ENCODE measurements at places on chromosomes 3 and 15. TPM values are rescaled to one million over a fixed set of nuclear protein-coding genes. Genes with fewer than 3 reads are reported as not detected.

- DNase-seq: no peak
These were observed 123.7 kb downstream of the RBPMS2 start for GRCh38 chr15:64651601-64652191.

- no peak for DNase-seq
These were observed 333.3 kb upstream of the THBS1 start for GRCh38 chr15:39247574-39247973.

Gene MRPS11
- 43.5 TPM for polyA plus RNA-seq

DNA sequence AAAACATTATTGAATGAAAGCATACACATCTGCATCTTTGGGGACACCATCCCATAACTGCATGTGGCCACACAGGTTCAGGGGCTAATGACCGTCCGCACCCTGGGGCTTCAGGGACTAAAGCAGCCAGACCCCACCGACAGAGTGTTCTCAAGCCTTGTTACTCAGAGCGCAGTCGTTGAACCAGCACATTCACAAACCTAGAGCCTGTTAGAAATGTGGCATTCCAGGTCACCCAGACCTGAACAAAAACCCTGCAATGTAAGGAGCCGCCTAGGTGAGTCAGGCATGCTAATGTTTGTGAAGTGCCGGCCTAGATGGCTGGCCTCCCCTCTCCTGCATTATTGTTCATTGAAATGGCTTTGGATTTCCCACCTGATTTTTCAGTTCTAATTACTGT is 52.3 kb upstream of the HACD2 start:
- DNase-seq: no peak

- no peak for DNase-seq
These were observed 42.0 kb upstream of the SACM1L start for GRCh38 chr3:45647148-45647619.

DNA sequence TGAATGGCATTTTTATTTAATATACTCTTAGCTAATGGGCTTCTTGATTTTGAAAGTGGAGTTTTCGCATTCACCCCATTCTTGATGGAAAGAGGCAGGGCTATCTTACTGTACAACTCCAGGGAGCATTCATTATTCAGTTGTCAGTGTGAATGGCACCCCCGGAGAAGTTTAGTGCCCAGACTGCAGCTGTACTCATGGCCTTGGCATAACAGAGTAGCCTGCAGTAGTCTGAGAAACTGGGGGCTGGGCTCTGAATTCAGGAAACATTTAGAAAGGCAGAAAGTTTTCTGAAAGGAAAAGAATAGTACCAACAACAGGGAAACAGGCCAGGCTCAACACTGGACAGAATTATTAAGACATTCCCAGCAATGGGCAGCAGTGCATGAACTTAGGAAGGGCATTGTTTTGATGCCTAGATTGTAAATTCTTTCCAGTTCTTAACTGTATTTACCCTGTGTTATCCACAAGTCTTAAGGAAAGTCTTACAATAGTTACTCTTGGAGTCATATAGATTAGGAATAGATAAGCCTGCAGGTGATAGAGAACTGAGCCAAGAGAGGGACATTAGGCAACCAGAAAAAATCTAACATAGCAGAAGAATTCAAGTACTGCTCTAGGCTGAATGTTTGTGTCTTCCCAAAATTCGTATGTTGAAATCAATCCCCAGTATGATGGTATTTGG is 44.4 kb downstream of the TIPARP start:
- DNase-seq: no peak

Gene GOLGA6B
- not detected for polyA plus RNA-seq

- DNase-seq: no peak
These were observed 56.8 kb downstream of the KAT2B start for GRCh38 chr3:20097015-20097414.

All from liver (tissue), 10 donors.